ENCODE measurements at places on chromosomes 3 and 15. TPM values are rescaled to one million over a fixed set of nuclear protein-coding genes. Genes with fewer than 3 reads are reported as not detected.

DNA sequence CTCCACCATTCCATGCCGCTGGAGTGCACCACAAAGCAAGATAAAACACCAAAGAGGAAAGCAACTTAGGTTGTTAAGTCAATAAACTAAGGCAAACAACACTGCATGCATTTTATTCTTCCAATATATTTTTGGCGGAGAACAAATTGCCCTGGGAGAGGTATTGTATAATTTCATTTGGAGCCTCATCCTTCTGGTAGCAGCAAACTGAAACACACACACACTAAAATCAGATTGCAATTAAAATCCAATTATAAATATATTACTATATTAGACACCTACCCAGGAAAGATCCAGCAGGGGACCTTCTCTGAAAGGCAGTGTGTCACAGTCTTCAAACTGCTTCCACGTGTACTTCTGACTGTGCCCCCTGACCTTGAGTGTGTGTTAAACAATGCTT is 102.3 kb downstream of the RORA start:
- no peak for DNase-seq

Gene CASR
- 0.12 TPM for total RNA-seq

- DNase-seq = no peak
Observed at GRCh38 chr15:90708516-90708915, 8.6 kb upstream of the BLM start.

DNA sequence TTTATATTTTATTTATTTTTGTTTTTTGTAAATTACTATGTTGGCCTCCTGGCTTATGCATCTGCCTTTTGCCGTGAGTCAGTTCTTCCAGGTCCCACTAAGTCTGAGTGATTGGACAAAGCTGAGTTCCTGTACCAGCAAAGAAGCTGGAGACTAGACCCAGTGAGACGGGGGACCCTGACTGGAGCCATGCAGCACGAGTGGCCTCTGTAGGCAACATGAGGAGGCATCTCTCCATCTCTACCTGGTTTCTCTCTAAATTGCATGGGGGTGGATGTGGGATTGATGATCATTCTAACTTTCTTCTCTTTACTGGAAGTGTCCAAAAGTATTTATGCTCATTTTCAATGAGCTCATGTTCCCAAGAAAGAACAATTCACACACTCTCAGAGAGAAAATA is 155.3 kb upstream of the MRPL3 start:
- DNase-seq = no peak

Measured in ovary (tissue), 10 donors.